Activated CD8-positive, alpha-beta memory T cell treated with anti-CD3 and anti-CD28 coated beads for 1 hour (primary cell): ENCODE measurements at places on chromosomes 6 and 20.

DNA sequence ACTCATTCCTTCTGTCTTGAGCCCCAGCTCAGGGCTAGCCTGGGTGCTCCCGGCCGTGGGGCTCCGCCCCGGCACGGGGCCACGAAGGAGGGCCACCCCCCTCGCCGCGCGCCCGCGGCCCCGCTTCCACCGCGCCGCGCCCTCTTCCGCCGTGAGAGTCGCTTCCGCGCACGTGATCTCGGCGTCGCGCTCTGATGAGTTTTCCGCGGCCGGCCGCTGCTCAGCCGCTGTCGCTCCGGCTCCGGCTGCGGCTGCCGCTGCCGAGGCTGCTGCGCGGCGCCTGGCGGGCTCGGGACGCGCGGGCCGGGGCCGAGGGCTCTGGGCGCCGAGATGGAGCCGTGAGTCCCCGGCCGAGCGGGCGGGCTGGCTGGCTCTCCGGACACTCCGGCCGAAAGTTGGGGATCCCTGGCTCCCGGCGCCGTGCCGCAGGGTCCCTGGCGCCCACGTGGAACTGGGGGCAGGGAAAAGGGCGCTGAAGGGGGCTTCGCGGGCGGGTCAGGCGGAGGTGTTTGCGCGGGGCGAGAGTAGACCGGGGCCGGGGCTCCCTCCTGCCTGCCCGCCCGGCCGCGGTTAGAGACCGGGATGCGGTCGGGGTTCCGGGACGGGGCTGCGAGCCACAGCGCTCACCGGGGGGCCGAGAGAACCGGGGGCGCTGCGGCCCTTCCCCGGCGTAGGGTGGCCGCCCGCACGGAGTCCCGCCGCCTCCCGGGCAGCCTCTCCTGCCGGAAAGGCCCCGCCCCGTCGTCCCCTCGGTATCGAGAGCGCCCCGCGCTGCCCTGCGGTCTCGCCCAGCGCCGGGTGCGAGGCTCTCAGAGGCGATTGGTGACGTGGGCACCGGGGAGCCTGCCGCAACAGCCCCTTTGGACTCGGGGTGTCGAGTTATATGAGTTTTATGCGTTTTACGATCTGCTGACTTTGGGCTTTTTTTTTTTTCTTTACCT is at the start of gene TMEM181:
TMEM181 (plus strand) TSS at position 197 of the 941 bp plus-strand sequence; CDS start at position 331, 134 bp downstream.
- DNase-seq, result peak; percentile 56

DNA sequence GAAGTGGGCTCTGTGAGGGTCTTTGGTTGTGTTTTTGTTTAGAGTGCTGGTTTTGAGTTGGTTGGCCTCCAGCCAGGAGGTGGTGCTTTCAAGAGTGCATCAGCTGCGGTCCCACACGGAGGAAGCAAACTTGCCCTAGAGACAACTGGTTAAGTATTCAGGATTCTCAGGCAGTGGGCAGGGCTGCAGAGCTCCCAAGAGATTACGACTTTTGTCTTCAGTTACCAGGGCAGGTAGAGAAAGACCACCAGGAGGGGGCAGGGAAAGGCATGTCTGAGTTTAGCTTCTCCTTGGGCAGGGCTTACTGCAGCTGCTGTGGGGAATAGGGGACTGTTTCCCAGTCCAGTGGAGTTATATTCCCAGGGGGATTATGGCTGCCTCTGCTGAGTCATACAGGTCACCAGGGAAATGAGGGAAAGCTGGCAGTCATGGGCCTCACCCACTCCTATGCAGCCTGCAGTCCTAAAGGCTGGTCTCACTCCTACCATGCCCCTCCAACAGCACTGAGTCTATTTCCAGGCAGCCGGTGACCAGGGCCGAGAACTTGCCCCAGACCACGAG is 64.3 kb downstream of the TTI1 start:
- DNase-seq, result no peak

- DNase-seq, result peak; percentile 38
Observed at GRCh38 chr6:30411515-30412207, 66.7 kb downstream of the RPP21 start.

- no peak for DNase-seq
Observed at GRCh38 chr6:157244175-157244574, 79.1 kb downstream of the TMEM242 start.

DNA sequence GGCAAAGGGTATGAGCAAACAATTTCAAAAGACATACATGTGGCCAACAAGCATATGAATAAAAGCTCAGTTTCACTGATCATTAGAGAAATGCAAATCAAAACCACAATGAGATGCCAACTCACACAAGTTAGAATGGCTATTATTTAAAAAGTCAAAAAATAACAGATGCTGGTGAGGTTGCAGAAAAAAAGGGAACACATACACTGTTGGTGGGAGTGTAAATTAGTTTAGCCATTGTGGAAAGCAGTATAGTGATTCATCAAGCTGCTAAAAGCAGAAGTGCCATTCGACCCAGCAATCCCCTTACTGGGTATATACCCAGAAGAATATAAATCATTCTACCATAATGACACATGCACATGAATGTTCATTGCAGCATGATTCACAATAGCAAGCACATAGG is 6.7 kb upstream of the KHDC1L start:
- no peak for DNase-seq

GRCh38 chr6:170464080-170464479 is 89.0 kb downstream of the PSMB1 start:
- no peak for DNase-seq

DNA sequence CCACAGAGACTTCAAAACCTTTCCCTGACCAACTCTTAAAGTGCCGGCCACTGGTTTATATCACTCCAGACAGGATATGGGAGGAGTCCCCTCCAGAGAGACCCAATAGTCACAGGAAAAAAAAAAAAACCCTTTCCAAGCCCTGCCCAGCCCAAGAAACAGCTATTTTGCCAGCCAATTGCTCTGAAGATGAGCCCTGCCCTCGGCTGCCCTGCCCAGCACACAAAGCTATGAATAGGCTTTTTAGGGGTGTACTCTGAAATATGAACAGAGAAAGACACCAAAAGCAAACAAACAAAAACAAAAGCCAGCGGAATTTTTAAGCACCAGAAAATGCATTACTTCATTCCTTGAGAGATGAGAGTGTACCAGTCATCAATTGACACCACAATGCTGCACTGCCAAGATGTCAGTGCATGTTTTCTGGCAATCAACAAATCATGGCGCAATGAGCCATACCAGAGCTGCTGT is 275.1 kb downstream of the C6orf118 start:
- no peak for DNase-seq

- DNase-seq, result no peak
Observed at GRCh38 chr6:87959083-87959482, 88.6 kb upstream of the SPACA1 start.

DNA sequence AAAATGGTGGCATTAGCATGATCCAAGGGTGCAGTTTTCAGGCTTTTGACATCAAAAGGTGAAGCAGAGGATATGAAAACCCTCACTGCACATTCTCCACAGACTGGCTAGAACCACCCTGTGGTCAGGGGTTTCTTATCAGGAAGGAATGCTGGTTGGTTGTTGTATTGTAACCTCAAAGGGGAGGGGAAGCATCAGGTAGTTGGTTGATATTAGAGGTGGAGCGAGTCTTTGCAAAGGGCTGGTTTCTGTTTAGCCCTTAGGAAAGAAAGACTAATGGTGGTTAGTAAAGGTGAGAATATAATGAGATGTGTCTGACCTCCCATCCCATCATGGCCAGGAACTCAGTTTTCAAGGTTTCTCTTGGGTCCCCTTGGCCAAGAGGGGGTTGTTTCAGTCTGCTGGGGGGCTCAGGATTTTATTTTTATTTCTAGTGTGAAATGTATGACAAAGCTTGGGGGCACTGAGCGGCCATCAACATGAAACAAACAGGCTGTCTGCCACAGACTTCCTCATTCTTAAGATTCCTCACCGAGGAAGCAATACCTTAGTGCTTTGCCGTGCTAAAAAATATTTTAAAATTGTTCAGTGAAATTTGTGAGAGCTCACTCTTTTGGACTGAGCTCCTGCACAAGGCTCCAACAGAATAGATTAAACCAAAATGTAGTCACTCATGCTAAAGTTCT is 47.5 kb upstream of the PROKR2 start:
- no peak for DNase-seq

- no peak for DNase-seq
Observed at GRCh38 chr6:21478883-21479539, 114.5 kb upstream of the SOX4 start.

GRCh38 chr6:10082385-10082784 is 332.5 kb downstream of the TFAP2A start:
- DNase-seq, result no peak

DNA sequence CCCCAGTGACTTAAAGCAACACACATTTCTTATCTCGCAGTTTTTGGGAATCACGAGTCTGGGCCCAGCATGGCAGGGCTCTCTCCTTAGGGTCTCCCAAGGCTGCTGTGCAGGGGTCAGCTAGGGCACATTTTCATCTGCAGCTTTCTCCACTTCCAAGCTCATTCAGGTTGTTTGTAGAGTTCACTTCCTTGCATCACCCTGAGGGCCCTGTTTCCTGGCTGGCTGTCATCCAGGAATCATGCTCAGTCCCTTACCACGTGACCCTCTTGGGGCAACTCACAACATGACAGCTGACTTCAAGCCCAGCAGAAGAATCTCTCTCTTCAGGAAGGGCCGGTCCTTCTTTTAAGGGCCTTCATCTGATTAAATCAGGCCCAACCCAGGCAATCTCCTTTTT is 21.3 kb downstream of the SNAP25 start:
- no peak for DNase-seq

- no peak for DNase-seq
Observed at GRCh38 chr20:33554914-33555420, 65.1 kb downstream of the CBFA2T2 start.

DNA sequence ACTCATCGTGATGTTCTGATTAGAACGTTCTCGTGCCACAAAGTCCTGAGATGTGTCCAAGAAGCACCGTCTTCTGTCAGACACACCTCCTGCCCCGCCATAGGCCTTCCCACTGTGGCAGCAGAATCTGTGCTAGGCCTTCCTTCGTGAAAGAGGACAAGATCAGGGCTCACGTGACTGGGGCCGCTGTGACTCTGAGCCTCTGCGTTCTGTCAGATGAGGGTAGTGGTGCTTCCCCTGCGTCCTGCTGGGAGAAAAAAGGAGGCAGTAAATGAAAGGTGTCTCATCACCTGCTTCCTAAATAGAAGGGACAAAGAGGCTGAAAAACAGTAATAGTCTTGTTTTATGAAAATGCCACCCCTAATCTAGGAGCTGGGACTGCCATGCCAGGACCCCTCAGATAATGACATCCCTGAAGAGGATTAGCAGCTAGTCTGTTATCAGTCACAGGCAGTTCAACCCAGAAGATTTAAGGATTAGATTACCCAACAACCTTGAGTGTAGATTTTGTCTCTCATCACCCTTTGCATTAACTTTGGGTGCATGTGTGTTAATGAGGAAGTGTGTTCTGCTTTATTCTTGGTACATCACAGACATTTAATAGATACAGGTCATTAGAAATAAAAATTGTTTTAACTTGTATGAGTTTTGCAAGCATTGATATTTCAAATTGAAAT is 4.1 kb downstream of the DNAJC5 start:
- no peak for DNase-seq

DNA sequence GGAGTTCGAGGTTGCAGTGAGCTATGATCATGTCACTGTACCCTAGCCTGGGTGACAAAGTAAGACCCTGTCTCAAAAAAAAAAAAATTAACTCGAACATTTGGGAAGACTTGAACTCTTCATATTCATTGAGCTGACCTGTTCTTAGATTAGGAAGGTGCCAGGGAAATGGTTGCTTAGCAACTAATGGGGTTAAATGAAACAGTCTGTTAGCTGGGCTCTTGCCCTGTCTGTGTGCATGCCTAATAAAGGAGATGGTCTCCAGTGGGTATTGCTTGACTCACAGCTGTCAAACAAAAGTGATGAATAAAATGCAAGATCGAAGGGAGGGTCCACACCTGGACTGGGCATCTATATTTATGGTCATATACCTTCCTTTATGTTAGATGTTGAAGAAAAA is 101.8 kb downstream of the KLHL32 start:
- DNase-seq, result no peak

- DNase-seq, result no peak
Observed at GRCh38 chr6:36345681-36346466, 9.2 kb upstream of the BNIP5 start.

GRCh38 chr6:135066397-135066796 is 11.8 kb upstream of the HBS1L start:
- DNase-seq, result no peak

- DNase-seq, result peak; percentile 36
Observed at GRCh38 chr20:51531141-51531710, 11.3 kb downstream of the NFATC2 start.

DNA sequence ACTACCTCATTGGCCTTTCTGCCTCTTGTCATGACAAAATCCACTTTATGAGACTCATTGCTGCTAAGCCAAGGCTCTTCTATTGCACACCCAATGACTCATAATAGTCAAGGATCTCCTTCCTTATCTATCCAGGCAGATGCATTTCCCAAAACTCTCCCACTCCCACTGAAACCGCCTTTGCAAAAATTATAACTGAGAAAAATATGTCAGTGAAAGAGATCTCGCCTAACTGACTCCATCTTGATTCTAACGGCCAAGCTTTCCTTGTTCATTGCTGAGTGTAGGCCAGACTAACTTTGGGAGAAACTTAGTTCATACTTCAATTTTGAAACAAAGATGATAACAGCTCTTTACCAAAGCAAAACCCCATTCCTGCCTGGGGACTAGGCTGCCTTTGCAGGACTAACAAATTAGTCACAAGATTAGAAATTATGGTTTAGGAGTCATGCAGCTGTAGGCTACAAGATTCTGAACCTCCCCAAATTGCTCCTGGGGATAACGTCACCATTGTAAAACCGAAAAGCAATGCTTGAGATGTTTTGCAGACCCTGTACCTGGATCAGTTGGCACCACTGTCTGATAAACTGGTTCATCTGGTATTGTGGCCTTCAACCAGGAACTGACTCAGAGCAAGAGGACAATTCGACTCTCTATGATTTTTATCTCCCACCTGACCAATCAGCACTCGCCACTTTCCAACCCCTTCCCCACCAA is 47.1 kb downstream of the HAO1 start:
- no peak for DNase-seq

GRCh38 chr20:57048027-57048869 is 218.2 kb downstream of the BMP7 start:
- no peak for DNase-seq

DNA sequence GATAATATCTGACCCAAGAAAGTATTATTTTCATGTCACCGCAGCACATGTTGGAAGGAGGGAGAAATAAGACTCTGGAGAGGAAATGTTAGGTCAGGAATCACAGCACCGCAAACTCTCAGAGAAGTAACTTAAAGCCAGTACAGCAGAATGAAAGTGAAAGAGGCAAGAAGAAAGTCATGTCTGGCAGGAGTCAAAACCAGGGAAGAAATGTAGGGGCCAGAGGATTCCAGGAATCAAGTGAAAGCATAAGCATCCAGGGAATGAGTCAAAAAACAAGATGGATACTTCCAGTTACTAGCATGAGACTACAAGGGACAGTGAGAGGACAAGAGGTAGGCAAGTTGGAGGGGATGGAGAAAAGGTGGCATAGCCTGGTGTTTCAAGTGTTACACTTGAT is 80.4 kb downstream of the AK9 start:
- no peak for DNase-seq
